Uterus (tissue), 4 donors: ENCODE measurements at places on chromosomes 7 and 10.
A peak's percentile ranks its signal among the peaks of the same experiment; 100 is the strongest.

- no peak overlapping the region for H3K4me3 ChIP-seq
- no peaks in the 10 kb centered on the region for H3K36me3 ChIP-seq
- H3K4me1 ChIP-seq: no peaks in the 10 kb centered on the region
- no peak for DNase-seq
- no peak overlapping the region for H3K27ac ChIP-seq
Observed at GRCh38 chr10:101494650-101495049, 93.4 kb downstream of the POLL start.

DNA sequence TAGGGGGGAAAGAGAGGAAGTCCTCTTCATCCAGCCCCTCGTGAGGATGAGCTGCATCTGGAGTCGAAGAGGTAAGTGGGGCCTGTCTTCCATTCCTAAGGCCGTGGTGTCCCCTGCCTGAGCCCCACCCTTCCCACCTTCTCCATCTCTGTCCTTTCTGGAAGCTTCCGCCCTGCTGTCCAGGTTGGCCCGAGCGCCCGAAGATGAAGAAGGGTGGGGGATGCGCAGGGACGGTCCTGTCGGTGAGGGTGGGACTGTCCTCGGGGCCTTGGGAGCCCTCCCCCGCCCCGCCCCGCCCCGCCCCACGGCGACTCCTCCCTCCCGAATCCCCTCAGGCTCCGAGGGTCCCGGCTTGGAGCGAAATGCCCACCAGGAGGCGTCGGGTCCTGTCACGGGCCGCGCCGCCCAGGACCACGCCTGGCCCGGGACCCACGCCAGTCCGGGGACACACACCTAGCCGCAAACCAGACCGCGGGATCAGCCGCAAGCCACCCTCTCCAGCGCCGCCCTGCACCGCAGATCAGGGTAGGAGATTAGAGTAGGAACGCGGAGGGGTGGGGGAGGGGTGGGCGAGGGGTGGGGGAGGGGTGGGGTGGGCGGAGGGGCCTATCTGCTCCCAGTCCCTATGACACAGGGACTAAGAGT lies 15.3 kb downstream of the GPRIN2 start:
- no peaks in the 10 kb centered on the region for H3K27me3 ChIP-seq
- DNase-seq: peak; percentile 18
- no peaks in the 10 kb centered on the region for H3K36me3 ChIP-seq
- no peaks in the 10 kb centered on the region for H3K4me1 ChIP-seq

GRCh38 chr7:158020706-158021095 lies 566.9 kb downstream of the PTPRN2 start:
- peaks cover 7% of the 10 kb centered on the region for H3K4me1 ChIP-seq
- no peak for DNase-seq
- no peaks in the 10 kb centered on the region for H3K27me3 ChIP-seq
- H3K36me3 ChIP-seq: no peaks in the 10 kb centered on the region
- H3K27ac ChIP-seq: no peak overlapping the region

- no peaks in the 10 kb centered on the region for H3K27me3 ChIP-seq
- DNase-seq: no peak
- no peaks in the 10 kb centered on the region for H3K36me3 ChIP-seq
- no peak overlapping the region for H3K27ac ChIP-seq
Observed at GRCh38 chr10:124353896-124354295, 64.8 kb downstream of the OAT start.

- H3K36me3 ChIP-seq: no peaks in the 10 kb centered on the region
- H3K4me1 ChIP-seq: no peaks in the 10 kb centered on the region
- H3K27me3 ChIP-seq: no peaks in the 10 kb centered on the region
- H3K27ac ChIP-seq: peak overlapping the region; percentile 42
- no peak overlapping the region for H3K4me3 ChIP-seq
Observed at GRCh38 chr7:24733414-24734060, 23.7 kb downstream of the GSDME start.

- no peak overlapping the region for H3K27ac ChIP-seq
- no peaks in the 10 kb centered on the region for H3K27me3 ChIP-seq
Observed at GRCh38 chr7:44155191-44156185, 14.4 kb upstream of the MYL7 start.

- H3K27me3 ChIP-seq: no peaks in the 10 kb centered on the region
- peaks cover 4% of the 10 kb centered on the region for H3K4me1 ChIP-seq
- no peak for DNase-seq
- H3K36me3 ChIP-seq: no peaks in the 10 kb centered on the region
Observed at GRCh38 chr10:75919913-75920312, 488.5 kb downstream of the LRMDA start.

- no peaks in the 10 kb centered on the region for H3K27me3 ChIP-seq
- no peaks in the 10 kb centered on the region for H3K36me3 ChIP-seq
- DNase-seq: peak; percentile 70
- no peak overlapping the region for H3K4me3 ChIP-seq
Observed at GRCh38 chr10:3805791-3806461, 20.9 kb upstream of the KLF6 start.

DNA sequence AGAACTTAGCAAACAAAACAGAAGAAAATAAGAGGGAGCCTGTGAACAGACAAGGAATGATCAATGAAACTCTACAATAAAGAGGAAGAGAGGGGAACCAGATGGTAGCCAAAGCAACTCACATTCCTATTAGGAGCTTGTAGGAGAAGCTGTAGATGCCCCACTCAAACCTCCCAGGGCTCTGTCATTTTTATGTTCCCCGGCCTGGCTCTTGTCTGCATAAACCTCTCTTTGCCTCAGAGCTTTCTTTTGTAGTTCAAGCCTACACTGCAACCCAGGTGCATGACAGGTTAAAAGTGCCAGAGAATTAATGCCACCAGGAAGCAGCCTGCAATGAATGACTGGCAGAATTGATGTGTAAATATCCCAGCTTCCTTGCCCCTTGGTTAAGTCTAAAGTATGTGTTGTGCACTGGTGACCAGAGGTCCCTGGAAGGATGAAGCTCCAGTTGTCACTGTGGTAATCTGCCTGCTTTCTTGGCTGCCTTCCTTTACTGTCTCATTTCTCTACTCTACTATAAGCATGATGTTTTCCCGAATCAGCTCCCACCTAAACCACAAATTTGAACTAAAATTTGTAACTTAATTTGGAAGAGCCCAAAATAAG lies 40.4 kb downstream of the HDAC9 start:
- H3K27me3 ChIP-seq: no peaks in the 10 kb centered on the region
- H3K4me3 ChIP-seq: no peak overlapping the region
- no peak for DNase-seq

DNA sequence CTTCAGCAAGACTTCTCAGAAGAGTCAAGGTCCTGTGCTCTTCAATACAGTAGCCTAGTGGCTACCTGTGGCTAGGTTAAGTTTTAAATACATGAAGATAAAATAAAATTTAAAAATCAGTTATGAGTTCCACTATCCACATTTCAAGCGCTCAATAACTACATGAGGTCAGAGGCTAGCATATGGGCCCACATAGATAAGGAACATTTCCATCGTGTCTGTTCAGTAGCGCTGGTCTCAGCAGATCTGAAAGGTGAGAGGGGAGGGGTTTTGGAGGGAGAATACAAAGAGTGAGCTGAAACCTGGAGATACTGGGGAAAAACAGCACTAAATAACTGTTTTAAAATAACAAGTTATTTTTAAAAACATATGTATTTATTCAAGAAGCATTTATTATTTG lies 219.0 kb downstream of the TRIL start:
- H3K36me3 ChIP-seq: no peaks in the 10 kb centered on the region
- H3K27ac ChIP-seq: no peak overlapping the region

GRCh38 chr7:4610768-4611467 lies 71.2 kb upstream of the FOXK1 start:
- H3K4me3 ChIP-seq: no peak overlapping the region
- no peak overlapping the region for H3K27ac ChIP-seq
- no peaks in the 10 kb centered on the region for H3K27me3 ChIP-seq

GRCh38 chr7:129845972-129846327 lies 106.8 kb downstream of the UBE2H start:
- H3K36me3 ChIP-seq: no peaks in the 10 kb centered on the region
- DNase-seq: no peak
- H3K27ac ChIP-seq: no peak overlapping the region
- H3K27me3 ChIP-seq: no peaks in the 10 kb centered on the region
- H3K4me1 ChIP-seq: no peaks in the 10 kb centered on the region
- no peak overlapping the region for H3K4me3 ChIP-seq

DNA sequence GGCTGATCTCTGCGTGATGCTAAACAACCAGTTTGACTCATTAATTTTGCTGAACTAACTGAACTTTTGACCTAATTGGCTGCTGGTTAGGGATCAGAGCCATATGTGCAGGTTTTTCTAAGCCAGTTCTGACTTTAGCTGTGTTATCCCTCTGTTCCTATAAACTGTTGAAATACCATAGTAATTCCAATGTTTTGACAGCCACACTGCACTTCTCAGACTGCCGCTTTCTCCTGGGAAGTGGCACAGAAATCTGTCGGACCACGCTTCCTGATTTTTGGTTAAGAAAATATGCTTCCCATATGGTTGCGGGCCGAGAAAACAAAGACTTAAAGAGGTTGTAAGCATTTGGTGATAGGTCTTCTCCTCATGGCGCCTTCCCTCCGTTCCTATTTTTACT lies 42.3 kb downstream of the TBXAS1 start:
- H3K4me3 ChIP-seq: no peak overlapping the region
- H3K4me1 ChIP-seq: no peaks in the 10 kb centered on the region
- no peaks in the 10 kb centered on the region for H3K27me3 ChIP-seq
- H3K27ac ChIP-seq: no peak overlapping the region
- no peak for DNase-seq

DNA sequence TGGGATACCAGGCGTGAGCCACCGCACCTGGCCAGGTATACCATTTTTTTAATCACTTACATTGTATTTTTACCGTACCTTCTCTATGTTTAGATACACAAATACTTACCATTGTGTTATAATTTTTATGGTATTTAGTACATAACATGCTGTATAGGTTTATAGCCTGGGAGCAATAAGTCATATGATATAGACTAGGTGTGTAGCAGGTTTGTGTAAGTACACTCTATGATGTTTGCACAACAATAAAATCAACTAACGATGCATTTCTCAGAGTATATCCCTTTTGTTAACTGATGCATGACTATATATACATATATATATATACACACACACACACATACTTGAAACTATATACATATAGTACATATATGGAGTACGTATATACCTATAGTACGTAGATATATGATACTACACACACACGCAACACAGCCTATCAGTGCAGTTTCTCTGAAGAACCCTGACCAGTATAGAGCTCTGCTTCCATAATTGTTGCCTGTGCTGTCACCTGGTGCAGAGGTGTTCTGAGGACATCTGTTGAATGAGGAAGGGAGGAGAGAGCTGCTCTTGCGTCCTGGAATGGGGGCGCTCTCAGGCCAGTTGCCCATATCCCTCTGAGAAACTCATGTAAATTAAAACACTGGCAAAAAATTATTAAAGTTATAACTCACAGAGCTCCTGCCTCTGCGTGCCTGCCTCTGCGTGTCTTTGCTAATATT lies 315.3 kb downstream of the FGFR2 start:
- peaks cover 6% of the 10 kb centered on the region for H3K4me1 ChIP-seq
- H3K36me3 ChIP-seq: no peaks in the 10 kb centered on the region
- no peak for DNase-seq
- no peaks in the 10 kb centered on the region for H3K27me3 ChIP-seq
- no peak overlapping the region for H3K4me3 ChIP-seq

GRCh38 chr7:79329464-79329863 lies 124.0 kb downstream of the MAGI2 start:
- no peak overlapping the region for H3K4me3 ChIP-seq
- no peaks in the 10 kb centered on the region for H3K27me3 ChIP-seq
- H3K27ac ChIP-seq: no peak overlapping the region
- H3K36me3 ChIP-seq: no peaks in the 10 kb centered on the region
- H3K4me1 ChIP-seq: no peaks in the 10 kb centered on the region

DNA sequence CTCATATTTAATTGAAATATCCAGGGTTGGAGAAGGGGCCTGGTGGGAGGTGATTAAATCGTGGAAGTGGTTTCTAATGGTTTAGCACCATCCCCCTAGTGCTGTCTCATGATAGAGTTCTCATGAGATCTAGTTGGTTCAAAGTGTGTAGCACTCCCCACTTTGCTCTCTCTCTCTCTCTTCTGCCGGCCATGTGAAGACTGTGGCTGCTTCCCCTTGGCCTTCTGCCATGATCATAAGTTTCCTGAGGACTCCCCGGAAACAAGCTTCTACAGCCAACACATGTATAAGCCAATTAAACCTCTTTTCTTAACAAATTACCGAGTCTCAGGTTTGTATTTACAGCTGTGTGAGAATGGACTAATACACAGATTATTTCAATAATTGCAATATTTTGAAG lies 305.8 kb upstream of the KCND2 start:
- no peaks in the 10 kb centered on the region for H3K4me1 ChIP-seq
- no peak for DNase-seq
- H3K27me3 ChIP-seq: no peaks in the 10 kb centered on the region
- no peak overlapping the region for H3K4me3 ChIP-seq

- no peak overlapping the region for H3K27ac ChIP-seq
- H3K4me1 ChIP-seq: no peaks in the 10 kb centered on the region
- no peak for DNase-seq
- no peaks in the 10 kb centered on the region for H3K27me3 ChIP-seq
- H3K36me3 ChIP-seq: no peaks in the 10 kb centered on the region
- H3K4me3 ChIP-seq: no peak overlapping the region
Observed at GRCh38 chr10:18117276-18117675, 22.9 kb upstream of the CACNB2 start.

DNA sequence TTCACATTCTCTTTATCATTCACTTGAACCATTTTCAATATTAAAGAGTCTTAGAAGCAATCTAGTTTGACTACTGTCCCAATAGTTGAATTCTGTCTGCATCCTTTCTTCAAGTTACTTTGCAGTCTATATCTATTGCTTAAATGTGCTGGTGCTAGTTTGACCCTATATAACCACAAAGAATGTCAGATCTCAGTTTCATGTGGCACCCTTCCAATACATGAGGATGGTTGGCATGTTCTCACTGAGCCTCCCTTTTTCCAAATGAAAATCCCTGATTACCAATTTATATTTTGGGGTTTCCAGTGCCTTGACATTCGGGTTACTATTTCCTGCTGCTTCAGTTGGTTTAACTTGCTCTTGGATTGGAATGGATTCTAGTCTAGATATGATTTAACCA lies 292.7 kb downstream of the EXOC4 start:
- H3K4me3 ChIP-seq: no peak overlapping the region
- H3K27ac ChIP-seq: no peak overlapping the region
- H3K4me1 ChIP-seq: no peaks in the 10 kb centered on the region
- no peaks in the 10 kb centered on the region for H3K36me3 ChIP-seq

- H3K4me1 ChIP-seq: no peaks in the 10 kb centered on the region
- no peaks in the 10 kb centered on the region for H3K36me3 ChIP-seq
- no peak overlapping the region for H3K4me3 ChIP-seq
- no peaks in the 10 kb centered on the region for H3K27me3 ChIP-seq
- no peak overlapping the region for H3K27ac ChIP-seq
Observed at GRCh38 chr10:62302760-62303159, 34.1 kb upstream of the RTKN2 start.

GRCh38 chr7:28999895-29000716 lies 42.0 kb upstream of the TRIL start:
- no peak overlapping the region for H3K27ac ChIP-seq
- no peak overlapping the region for H3K4me3 ChIP-seq
- H3K36me3 ChIP-seq: no peaks in the 10 kb centered on the region
- H3K27me3 ChIP-seq: no peaks in the 10 kb centered on the region
- DNase-seq: no peak
- no peaks in the 10 kb centered on the region for H3K4me1 ChIP-seq
